Cardiac fibroblast (primary cell): ENCODE measurements at places on chromosomes 6 and 20.

DNA sequence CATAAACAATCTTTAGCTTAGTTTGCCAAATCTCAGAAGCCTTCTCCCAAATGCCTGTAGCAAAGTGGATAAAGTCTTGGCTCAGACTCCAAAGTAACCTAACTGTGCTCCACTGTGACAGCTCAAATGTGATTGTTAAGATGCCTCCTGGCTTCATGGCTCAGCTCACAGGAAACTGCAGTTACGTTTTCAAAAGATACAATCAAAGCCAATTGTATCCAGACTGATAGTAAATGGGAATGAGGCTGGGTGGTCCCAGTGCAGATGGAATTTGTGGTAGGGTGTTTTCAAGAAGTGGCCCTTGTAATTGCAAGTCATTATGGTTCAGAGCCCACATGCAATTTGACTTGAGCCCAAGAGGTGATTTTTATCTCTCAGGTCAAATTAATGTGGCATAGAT, 151.2 kb upstream of the TAB2 start:
- peak; percentile 32 for DNase-seq

- DNase-seq = no peak
These were observed 104.9 kb upstream of the CEP162 start for GRCh38 chr6:84332139-84333034.

DNA sequence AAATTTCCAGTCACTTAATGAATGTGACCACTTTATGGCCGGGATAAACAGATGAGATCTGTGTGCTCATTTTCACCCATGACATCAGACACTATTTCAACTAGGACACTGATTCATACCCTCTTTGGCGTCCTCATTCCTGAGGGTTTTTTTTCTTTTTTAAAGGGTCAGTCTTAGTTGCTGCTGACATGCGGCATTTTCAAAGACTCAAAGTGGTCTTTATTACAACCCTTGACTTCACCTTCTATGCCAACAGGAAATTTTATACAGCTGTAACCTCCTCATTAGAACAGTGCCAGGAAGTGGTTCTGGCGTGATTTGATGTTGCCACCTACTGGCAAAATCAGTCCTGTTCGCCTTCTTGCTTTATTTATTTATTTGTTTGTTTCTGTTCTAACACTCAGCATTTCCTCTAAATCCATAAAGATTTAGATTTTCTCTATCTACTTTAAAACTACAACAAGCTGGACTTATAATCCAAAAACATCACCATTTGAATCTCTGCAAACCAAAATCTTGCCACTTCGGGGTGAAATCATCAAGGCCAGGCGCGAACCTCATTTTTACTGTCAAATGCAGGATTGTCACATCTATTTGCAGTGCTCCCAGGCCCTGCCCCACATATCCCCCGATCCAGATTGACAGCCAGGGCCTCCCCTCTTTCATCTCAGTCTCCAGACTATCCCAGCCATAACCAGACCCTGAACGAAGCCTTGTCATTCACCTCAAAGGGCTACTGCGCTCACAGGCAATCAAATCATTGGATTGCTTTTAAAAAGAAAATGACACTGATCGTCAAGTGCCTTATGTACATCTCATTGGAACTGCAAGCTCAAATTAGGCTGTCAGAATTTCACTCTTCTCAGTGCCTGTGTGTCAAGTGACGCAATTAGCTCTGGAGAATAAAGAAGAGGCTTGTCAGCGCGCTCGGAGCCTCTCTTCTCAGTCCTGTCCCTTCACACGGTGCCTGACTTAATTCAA, 77.5 kb downstream of the C6orf118 start:
- peak; percentile 78 for DNase-seq

GRCh38 chr6:121858310-121858709, 422.9 kb downstream of the GJA1 start:
- DNase-seq = no peak

- DNase-seq = no peak
These were observed 193.4 kb downstream of the BACH2 start for GRCh38 chr6:90103056-90103800.

DNA sequence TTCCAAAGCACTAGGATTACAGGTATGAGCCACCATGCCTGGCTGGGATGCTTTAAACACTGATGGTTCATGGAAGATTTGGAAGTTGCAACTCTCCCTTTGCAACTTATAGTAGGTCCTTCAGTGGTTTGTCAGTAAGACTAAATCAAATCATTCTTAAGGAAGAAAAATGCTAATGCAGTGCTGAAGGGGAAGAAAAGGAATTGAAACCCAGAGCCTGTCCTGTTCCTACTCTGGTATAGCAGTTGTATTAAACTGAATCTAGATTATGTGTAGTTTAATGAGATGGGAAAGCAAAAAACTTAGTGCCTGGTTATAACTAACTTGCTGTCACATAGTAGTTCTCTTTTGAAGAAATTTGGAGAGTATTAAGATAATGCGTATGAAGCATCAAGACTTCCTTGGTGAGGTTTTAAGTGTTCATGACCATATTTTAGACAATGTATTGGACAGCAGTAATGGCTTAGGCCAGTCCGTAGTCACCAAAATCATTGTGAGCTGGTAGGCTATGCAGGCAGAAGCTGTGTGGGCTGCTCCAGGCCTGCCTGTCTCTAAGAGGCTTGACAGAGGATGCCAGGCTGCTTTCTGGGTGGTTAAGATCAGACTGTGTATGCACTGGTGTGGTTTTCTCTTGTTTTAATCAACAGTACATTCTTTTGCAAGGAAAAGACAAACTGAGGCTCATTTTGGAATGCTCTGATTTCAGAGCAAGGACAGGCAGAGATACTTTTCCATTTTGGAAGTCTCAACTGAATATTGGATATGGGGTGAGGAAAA, 14.0 kb downstream of the PAQR8 start:
- no peak for DNase-seq

DNA sequence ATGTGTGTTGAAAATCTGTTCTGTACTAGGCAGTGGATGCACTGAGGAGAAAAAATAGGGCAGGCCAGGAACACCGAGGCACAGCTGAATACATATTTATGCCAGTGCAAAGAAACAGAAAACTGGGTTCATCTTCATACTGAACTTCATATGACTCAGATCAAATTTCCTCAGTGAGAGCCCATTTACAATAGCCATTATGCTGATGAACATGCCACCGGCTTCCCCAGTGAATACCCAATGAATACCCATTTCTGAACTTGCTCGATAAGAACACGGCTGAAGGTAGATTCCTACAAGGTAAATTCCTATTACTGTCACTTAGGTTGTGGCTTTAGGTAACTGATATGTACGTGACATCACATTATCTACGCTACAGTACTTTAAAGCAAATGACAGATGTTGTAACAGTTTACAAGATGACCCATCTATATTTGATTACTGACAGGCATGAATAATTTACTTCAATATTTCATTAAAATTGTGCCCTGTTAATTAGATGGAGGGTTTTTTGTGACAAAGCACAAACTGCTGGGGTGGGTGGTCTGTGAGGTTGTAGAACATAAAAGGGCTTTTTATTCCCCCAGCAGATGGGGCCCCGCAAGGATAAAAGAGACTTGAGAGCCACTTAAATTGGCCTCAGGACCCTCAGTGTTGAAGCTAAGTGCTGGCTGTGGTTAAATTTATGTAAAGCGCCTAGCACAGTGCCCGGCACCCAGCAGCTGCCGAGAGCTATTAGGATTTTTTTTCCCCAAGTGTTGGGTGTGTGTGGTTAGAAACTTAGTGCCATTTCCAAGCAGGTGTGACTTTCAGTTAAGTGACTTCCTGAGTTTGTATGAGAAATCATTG, 264.5 kb downstream of the CD83 start:
- no peak for DNase-seq

GRCh38 chr6:13004601-13005000, 288.0 kb downstream of the PHACTR1 start:
- no peak for DNase-seq

DNA sequence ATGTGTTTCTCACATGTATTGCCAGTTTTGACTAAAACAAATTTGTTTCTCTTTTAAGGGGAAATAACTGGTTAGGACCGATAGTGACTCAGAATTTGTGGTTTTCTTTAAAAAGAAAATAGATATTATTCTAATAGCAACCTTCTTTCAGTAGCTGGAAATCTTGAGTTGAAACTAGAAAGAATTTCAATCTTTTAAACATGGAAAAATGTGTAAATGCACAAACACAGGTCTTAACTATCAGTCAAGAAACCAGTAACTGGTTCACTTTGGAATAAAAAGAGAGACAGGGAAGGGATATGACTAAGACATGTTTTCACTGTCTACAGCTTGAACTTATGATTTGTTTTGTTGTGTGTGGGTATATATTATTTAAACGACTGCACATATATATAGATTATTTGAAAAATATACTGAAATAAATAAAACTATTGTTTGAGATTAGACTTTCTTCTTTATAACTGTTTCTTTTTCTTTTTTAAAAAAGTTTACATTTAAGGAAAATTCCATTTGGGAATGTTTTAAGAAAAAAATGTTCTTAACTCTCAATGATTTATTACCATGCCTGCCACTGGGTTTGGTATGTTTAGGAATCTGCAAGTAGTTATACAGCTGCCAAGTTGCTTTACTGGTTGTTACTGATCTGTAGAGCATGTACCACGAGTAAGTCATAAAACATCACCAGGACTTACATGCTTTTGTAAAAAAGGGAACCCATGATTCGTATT, 753.3 kb upstream of the MARCKS start:
- DNase-seq = peak; percentile 66

GRCh38 chr6:93069856-93070255, 349.5 kb downstream of the EPHA7 start:
- DNase-seq = no peak

- DNase-seq = no peak
These were observed 112.6 kb downstream of the FRK start for GRCh38 chr6:115947966-115948541.

DNA sequence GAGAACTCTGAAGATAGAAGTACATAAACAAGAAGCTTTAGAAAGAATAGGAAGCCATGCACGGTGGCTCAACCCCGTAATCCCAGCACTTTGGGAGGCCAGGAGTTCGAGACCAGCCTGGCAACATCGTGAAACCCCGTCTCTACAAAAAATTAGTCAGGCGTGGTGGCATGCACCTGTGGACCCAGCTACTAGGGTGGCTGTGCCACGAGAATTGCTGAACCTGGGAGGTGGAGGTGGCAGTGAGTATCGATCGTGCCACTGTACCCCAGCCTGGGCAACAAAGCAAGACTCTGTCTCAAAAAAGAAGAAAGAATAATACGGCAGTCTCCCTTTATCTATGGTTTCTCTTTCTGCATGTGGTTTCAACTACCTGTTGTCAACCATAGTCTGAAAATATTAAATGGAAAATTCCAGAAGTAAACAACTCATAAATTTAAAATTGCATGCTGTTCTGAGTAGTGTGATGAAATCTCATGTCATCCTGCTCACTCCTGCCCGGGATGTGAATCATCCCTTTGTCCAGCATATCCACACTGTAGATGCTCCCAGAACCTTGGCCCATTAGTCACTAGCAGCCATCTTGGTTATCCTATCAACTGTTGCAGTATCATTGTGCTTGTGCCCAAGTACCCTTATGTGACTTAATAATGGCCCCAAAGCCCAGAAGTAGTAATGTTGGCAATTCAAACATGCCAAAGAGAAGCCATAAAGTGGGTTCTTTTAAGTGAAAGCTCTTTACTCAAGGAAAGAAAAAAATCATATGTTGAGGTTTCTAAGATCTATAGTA, 22.1 kb downstream of the DEK start:
- DNase-seq = peak; percentile 96

GRCh38 chr6:109516929-109517328, 33.9 kb upstream of the ZBTB24 start:
- DNase-seq = no peak

GRCh38 chr6:158002951-158003853, 21.5 kb downstream of the SYNJ2 start:
- DNase-seq = peak; percentile 91

GRCh38 chr6:141359953-141360352, 772.8 kb upstream of the GJE1 start:
- DNase-seq = peak; percentile 29

DNA sequence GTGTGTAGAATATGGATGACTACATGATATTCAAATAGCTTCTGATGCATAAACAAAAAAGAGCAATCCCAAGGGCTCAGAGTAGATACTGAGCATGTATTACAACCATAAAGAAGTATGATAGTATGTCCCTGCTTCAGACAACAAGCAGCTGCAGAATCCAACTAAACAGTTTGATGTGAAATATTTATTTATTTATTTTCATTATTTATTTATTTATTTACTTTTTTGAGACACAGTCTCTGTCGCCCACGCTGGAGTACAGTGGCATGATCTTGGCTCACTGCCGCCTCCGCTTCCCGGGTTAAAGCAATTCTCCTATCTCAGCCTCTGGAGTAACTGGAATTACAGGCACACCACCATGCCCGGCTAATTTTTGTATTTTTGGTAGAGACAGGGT, 384.3 kb downstream of the KHDRBS2 start:
- DNase-seq = no peak

- DNase-seq = no peak
These were observed 78.6 kb downstream of the FAXC start for GRCh38 chr6:99270826-99271225.

DNA sequence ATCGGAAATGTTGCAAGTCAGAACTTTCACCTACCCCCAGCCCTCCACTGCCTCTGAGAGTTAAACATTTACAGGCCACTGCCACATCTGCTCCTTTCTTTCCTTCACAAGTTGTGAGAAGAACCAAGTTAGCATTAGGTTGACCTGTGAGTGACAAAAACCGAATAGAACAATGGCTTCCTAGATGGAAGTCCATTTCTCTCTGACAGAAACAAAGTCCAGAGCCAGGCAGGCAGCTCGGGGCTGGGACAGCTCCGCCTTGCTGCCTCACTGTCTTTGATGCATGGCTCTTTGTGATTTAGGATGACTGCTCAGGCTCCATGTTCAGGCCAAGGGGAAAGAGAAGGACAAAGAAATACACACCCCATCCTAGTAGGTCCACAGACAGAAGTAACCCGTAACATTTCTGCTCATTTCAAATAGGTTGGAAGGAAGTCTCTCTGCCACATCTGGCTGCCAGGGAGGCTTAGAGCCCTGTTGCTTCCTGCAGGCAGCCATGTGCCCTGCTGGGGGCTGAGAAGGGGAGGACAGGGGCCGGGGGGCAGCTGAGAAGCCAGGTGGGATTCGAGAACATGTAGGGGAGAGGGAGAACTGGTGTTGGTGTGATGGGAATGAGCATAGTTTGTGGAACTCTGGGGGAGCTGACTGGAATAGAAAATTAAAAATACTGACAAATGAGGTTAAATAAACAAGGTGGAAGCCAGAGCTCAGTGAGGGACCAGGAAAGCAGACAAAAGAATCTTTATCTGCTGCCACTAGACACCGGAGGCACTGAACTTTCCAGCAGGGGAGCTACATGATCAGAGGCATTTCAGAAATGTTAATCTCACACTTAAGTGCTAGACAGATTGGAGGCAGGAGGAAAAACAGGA, 19.5 kb upstream of the IER3 start:
- peak; percentile 68 for DNase-seq

DNA sequence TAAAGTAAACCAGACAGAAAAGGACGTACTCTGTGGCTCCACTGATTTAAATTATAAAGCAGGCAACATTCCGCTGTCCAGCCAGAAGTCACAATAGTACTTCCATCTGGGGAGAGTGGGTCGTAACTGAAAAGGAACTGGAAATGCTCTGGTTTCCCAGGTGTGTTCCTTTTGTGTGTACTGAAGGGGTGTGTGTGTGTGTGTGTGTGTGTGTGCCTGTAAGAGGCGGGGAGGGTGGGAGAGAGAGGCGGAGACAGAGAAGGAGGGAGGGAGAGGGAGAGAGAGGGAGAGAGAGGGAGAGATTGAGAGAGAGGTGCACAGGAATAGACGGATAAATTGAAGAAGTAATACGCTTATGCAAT, 178.4 kb upstream of the ZNF184 start:
- DNase-seq = no peak
